ENCODE measurements at places on chromosomes 2 and 18.

GRCh38 chr2:67130531-67131256 lies 266.4 kb upstream of the ETAA1 start:
- no peak for DNase-seq
- no peak overlapping the region for H3K27ac ChIP-seq
- no peaks in the 10 kb centered on the region for H3K36me3 ChIP-seq
- no peak overlapping the region for H3K4me3 ChIP-seq
- no peaks in the 10 kb centered on the region for H3K4me1 ChIP-seq

GRCh38 chr2:222424276-222424728 lies at the start of gene SGPP2:
Gene SGPP2, plus strand, starts transcription at chr2:222424543. Its CDS starts 60 bp downstream, at chr2:222424603.
- peak within 1 kb of the TSS; percentile 69 for H3K4me3 ChIP-seq
- peaks cover 21% of the 10 kb centered on the region for H3K4me1 ChIP-seq
- H3K27ac ChIP-seq, result peak within 1 kb of the TSS; percentile 86
- H3K27me3 ChIP-seq, result no peaks in the 10 kb centered on the region

GRCh38 chr18:12963069-12963468 lies 15.3 kb downstream of the SEH1L start:
- H3K27me3 ChIP-seq, result no peaks in the 10 kb centered on the region
- no peak overlapping the region for H3K4me3 ChIP-seq
- H3K36me3 ChIP-seq, result peaks cover 11% of the 10 kb centered on the region
- H3K4me1 ChIP-seq, result no peaks in the 10 kb centered on the region

GRCh38 chr2:135349941-135350340 lies 181.1 kb downstream of the ZRANB3 start:
- H3K4me3 ChIP-seq, result no peak overlapping the region
- H3K27ac ChIP-seq, result no peak overlapping the region
- no peaks in the 10 kb centered on the region for H3K27me3 ChIP-seq
- DNase-seq, result no peak
- H3K4me1 ChIP-seq, result no peaks in the 10 kb centered on the region
